ENCODE measurements at places on chromosomes 1 and 21. TPM values are rescaled to one million over a fixed set of nuclear protein-coding genes. Genes with fewer than 3 reads are reported as not detected.

The KRTAP7-1 gene
- not detected for total RNA-seq

The MCOLN2 gene
- 0.23 TPM for total RNA-seq

The PRELP gene
- total RNA-seq, result not detected

The ATP1A4 gene
- total RNA-seq, result not detected

The HTR1D gene
- total RNA-seq, result 17.1 TPM

The LRRC7 gene
- not detected for total RNA-seq

DNA sequence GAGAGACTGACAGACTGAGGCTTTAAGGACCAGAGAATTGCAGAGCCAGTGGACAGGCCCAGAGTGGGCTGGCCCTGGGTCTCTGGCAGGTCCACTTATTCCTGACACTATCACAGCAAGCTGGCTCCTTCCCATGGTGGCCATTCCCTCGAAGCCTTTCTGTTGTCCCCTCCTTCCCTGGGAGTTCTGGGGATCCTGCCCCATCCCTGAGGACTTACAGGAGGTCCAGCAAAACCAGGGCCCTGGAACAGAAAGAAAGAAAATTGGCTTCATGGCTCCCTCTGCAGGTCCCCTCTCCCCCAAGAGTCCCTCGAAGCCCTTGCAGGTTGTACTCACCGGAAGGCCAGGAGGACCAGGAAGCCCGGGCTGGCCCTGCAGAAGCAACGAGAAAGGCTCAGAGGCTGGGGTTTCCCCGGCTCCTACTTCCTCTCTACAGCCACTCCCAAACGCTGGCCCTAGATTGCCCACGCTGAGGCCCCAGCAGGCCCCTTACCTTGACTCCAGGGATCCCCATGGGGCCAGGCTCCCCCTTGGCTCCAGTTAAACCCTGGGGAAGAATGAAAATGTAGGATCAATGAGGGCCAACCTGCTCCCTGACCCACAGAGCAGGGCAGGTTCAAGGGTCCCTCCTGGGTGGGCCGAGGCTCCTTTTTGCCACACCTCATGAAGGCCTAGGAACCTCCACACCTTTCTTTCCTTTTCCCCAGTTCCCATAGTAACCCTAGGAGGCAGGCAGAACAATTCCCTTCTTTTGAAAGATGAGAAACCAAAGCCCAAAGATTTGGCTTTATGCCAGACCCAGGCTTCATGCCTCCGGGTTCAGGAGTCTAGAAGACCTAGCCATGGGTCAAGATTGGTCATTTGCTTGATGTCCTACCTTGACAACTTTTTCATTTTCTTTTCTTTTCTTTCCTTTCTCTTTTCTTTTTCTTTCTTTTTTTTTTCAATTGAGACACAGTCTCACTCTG, 4.6 kb downstream of the COL9A2 start:
- peaks cover 16% of the 10 kb centered on the region for H3K27me3 ChIP-seq
- H3K36me3 ChIP-seq, result no peaks in the 10 kb centered on the region
- DNase-seq, result peak; percentile 25

GRCh38 chr1:44776730-44777068, 1.4 kb downstream of the RPS8 start:
- peaks cover 22% of the 10 kb centered on the region for H3K4me1 ChIP-seq
- no peaks in the 10 kb centered on the region for H3K27me3 ChIP-seq
- H3K4me3 ChIP-seq, result peak overlapping the region; percentile 95
- DNase-seq, result no peak

DNA sequence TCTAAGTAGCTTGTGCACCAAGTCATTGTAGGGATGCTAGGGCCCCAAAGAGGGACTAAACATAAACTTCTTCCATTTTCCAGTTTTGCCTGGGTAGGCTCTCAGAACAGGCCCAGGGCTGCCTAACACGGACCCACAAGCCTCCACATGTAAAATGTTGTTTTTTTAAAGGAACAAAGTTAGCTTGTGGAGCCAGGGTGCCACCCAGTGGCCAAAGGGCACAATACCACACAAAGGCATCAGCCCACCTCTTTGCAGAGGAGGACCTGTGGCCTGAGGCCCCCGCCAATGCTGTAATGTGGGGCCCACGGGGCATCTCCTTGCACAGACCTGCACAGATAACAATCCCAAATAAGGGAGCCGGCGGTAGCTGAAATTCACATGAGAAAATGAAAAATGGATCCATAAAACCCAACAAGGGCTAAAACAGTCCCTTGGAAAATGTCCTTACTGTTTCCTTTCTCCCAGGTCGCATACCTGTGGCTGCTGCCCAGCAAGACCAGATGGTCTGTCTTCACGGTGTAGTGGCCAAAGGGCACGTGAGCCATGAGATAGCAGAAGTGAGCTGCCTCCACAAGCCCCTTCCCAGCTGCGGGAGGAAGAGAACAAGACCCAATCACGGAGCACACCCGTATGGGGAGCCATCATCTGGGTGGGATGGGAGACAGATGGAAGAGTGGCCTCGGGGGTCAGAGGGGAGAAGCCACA, 23.8 kb downstream of the SEC16B start:
- H3K36me3 ChIP-seq, result no peaks in the 10 kb centered on the region
- no peak overlapping the region for H3K4me3 ChIP-seq
- no peaks in the 10 kb centered on the region for H3K27me3 ChIP-seq
- DNase-seq, result peak; percentile 57
- no peak overlapping the region for H3K27ac ChIP-seq

DNA sequence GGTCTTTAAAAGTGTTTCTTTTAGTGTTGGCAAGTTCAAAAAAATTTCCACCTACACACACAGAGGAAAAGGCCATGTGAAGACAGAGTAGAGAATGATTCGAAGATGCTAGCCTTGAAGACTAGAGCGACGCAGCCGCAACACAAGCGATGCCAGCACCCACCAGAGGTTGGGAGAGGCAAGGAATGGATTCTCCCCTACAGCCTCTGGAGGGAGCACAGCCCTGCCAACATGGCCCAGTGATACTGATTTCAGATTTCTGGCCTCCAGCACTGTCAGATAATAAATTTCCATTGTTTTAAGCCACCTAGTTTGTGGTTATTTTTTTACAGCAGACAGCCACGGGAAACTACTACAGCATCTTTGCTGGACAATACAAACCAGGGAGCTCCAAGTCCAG, 6.9 kb upstream of the ADAR start:
- H3K4me1 ChIP-seq, result no peaks in the 10 kb centered on the region
- H3K27me3 ChIP-seq, result no peaks in the 10 kb centered on the region
- H3K4me3 ChIP-seq, result no peak overlapping the region
- DNase-seq, result no peak

GRCh38 chr1:100834777-100835660, 59.6 kb downstream of the EXTL2 start:
- no peaks in the 10 kb centered on the region for H3K27me3 ChIP-seq
- H3K27ac ChIP-seq, result no peak overlapping the region
- no peaks in the 10 kb centered on the region for H3K4me1 ChIP-seq
- no peak overlapping the region for H3K4me3 ChIP-seq
- DNase-seq, result no peak

DNA sequence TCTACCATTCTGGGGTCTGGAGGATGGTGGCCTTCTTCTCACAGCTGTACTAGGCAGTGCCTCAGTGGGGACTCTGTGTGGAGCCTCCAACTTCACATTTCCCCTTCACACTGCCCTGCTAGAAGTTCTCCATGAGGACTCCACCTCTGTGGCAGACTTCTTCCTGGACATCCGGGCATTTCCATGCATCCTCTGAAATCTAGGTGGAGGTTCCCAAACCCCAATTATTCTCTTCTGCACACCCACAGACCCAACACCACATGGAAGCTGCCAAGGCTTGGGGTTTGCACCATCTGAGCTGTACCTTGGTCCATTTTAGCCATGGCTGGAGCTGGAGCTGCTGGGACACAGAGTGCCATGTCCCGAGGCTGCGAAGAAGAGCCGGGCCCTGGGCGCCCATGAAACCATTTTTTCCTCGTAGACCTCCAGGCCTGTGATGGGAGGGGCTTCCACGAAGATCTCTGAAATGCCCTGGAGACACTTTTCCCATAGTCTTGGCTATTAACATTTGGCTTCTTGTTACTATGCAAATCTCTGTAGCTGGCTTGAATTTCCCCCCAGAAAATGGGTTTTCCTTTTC, 170.5 kb downstream of the FOXD2 start:
- H3K27ac ChIP-seq, result no peak overlapping the region
- no peak overlapping the region for H3K4me3 ChIP-seq
- no peaks in the 10 kb centered on the region for H3K36me3 ChIP-seq
- H3K4me1 ChIP-seq, result no peaks in the 10 kb centered on the region

- peak overlapping the region; percentile 7 for H3K4me3 ChIP-seq
- peak overlapping the region; percentile 92 for H3K27ac ChIP-seq
- no peaks in the 10 kb centered on the region for H3K27me3 ChIP-seq
- no peak for DNase-seq
- H3K4me1 ChIP-seq, result peaks cover 97% of the 10 kb centered on the region
Measured at GRCh38 chr1:89908273-89908671, 86.6 kb upstream of the ZNF326 start.

DNA sequence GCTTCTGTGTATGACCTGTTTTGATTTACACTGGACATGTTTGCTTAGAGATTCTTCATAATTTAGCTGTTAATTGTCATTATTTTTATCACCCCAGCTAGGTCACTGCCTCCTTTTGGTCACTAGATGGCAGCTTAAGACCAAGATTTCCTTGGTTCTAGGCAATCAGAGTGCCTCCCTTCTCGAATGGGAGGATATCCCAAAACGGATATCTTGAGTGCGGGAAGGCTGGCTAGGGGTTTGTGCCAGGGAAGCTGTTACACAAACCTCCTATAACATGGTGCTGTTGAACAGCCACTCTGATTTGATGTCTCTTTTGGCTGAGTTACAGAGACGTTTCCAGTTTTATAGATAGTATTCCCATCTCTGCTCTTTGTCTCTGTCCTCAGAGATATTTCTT, 283.5 kb downstream of the S1PR1 start:
- H3K4me1 ChIP-seq, result no peaks in the 10 kb centered on the region
- no peak overlapping the region for H3K27ac ChIP-seq
- peak; percentile 2 for DNase-seq
- H3K36me3 ChIP-seq, result no peaks in the 10 kb centered on the region

Data from PC-9 (cell line).